Activated CD8-positive, alpha-beta memory T cell treated with anti-CD3 and anti-CD28 coated beads, Interleukin-2, amount 10 ng/mL, durations not matched to agents 7 days and 5 days (primary cell): ENCODE measurements at places on chromosomes 4 and X. TPM values are rescaled to one million over a fixed set of nuclear protein-coding genes. Genes with fewer than 3 reads are reported as not detected.
A peak's percentile ranks its signal among the peaks of the same experiment; 100 is the strongest.

DNA sequence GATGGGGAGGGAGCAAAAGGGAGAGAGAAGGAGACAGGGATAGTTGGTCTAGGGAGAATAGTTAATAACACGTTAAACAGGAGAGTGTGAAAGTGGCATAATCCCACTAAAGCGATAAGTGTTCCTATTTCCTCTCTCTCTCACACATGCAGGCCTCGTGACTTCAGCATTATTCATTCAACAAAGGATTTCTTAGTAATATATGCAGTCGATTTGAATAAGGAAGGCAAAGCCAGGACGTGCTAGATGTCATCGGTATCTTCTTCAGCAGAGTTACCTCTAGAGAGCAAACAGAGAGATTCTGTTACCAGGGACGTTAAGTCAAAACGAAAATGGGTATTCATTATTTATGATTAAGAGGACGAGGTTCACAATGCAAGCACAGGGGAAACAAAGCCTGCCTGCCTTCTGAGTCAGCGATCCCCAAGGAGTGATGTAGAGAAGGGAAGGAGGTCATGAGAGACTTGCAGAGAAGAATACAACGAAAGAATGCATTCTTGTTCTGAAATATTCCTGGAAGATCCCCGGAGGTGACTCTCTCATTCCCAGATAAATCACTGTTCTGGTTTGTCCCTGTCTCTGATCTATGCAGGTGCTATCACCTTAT, 1048.4 kb downstream of the NLGN4X start:
- no peaks in the 10 kb centered on the region for H3K36me3 ChIP-seq
- H3K27me3 ChIP-seq: no peaks in the 10 kb centered on the region
- no peaks in the 10 kb centered on the region for H3K4me1 ChIP-seq
- no peak overlapping the region for H3K27ac ChIP-seq

DNA sequence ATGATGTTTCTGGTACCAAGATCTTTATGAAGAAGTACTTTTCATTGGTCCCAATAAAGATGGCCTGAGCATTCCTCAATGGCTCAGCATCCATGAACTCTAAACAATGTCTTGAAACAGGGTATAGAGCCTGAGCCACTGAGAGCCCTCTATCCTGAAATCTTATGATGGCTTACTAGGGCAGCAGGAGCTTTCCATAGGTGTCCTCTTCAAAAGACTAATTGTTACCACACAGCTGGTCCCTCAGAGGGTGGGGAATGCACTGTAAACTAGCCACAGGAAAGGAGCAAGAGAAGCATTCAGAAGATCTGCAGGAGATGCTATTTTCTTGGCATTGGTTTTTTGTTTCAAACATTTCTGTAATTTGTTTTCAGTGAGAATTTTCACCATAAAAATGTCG, 5.6 kb upstream of the BANK1 start:
- H3K27ac ChIP-seq: no peak overlapping the region
- no peak for DNase-seq
- H3K27me3 ChIP-seq: peaks cover 14% of the 10 kb centered on the region
- H3K36me3 ChIP-seq: peaks cover 2% of the 10 kb centered on the region

DNA sequence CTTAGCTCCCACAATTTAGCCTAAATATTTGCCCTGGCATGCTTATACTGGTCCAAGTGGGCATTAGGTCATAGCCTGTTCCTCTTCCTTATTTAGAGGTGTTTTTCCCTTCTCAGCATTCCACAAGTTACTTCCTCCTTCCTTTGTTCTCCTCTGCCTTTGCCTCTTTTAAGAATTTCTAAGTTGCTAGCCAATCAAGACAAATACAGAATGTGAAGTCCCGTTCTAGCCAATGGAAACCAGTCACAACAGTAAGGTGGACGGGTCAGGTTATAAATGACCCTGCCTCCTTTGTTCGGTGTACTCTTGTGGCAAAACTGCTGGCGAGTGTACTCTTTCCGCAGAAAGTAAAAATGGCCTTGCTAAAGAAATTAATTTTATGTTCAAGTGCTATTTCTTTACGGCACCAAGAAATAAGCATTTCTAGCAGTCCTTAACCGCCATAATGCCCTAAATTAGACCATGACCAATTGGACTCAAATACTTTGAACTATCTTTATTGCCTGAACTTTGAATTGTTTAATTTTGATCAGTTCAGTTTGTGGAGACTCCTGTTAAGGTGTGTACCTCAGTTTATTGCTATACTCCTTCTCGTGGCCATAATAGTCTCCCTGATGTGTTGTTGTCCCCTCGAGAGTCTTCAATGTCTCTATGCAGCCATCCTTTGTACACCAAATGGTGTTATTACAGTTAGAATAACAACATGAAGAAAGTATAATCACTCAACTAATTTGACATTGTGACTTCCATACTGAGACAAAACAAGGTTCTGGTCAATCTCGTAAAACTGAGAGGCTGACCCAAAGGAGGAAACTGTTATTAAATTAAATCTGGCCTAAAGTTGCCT, 1.6 kb upstream of the HADH start:
- DNase-seq: no peak
- no peak overlapping the region for H3K27ac ChIP-seq
- no peaks in the 10 kb centered on the region for H3K27me3 ChIP-seq
- H3K4me3 ChIP-seq: no peak overlapping the region

- no peak for DNase-seq
- no peak overlapping the region for H3K4me3 ChIP-seq
- H3K27me3 ChIP-seq: peaks cover 27% of the 10 kb centered on the region
- no peaks in the 10 kb centered on the region for H3K4me1 ChIP-seq
Measured at GRCh38 chr4:183074288-183074990, 24.6 kb upstream of the WWC2 start.

DNA sequence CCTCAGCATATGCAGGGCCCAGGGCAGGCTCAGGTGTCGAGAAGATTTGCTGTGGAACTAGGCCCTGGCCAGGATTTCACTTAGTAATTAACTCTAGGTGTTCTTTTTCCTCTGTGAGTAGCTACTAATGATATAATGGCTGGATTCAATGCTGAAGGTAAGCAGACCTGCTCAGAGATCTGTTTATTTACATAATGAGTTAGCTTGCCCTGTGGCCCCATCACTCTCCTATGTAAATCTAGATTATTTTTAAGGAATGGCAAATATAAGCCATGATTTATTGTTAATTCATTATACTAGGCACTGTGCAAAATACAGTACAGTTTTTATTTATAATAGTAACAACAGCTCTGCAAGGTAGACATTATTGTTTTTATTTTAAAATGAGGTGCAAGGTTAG, 117.2 kb downstream of the IRF2 start:
- DNase-seq: no peak
- H3K4me3 ChIP-seq: no peak overlapping the region
- peaks cover 24% of the 10 kb centered on the region for H3K4me1 ChIP-seq
- no peak overlapping the region for H3K27ac ChIP-seq

DNA sequence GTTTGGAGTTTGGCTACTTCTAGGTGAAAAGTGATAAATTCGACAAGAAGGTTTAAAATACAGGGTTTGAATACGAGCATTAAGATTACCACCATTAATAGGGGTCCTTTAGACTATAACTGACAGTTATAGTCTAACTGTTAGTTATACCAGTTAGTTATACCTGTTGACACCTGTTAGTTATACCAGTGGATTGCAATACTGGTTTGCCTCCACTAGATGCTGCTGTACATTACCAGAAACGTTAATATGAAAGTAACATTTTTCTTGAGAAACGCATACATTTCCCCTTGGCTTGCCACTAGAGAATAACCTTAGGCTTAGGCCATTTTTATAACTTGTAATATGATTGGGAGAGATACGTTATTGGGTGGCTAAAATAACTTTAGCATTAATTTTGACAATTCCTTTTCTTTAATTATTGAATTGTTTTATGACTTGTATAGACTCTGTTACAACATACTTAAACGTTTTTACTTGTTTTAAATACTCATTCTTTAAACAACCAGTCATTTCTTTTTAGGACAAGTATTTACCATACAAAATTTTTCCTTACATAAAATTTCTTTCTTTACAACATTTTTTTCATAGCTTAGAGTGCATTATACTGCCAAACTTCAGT, 911.2 kb downstream of the FSTL5 start:
- no peak overlapping the region for H3K27ac ChIP-seq
- no peaks in the 10 kb centered on the region for H3K36me3 ChIP-seq
- H3K27me3 ChIP-seq: no peaks in the 10 kb centered on the region
- H3K4me3 ChIP-seq: no peak overlapping the region
- H3K4me1 ChIP-seq: no peaks in the 10 kb centered on the region
- no peak for DNase-seq

DNA sequence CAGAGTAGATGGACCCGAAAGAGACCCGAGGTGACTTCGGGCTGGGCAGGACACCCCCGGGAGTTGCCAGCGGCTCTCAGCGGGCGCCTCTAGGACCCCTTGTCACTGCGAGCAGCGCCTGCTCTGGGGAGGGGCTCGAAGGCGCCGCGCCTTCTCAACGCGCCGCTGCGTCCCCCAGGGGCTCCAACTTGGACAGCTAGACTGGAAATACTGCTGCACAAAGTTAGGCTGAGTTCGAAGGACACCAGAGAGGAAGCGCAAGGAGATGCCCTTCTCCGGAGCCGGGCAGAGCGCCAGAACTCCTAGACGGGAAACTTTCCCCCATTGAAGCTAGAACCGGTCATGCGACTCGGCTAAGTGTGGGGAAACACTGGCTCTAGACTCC, 493 bp upstream of the KCNIP4 start:
- peaks cover 17% of the 10 kb centered on the region for H3K27me3 ChIP-seq
- no peaks in the 10 kb centered on the region for H3K36me3 ChIP-seq
- no peak overlapping the region for H3K27ac ChIP-seq
- H3K4me3 ChIP-seq: no peak overlapping the region
- H3K4me1 ChIP-seq: no peaks in the 10 kb centered on the region

Gene MAGEA2
- total RNA-seq: not detected

GRCh38 chrX:9913146-9913433, 54.1 kb upstream of the CLDN34 start:
- DNase-seq: no peak
- no peaks in the 10 kb centered on the region for H3K36me3 ChIP-seq
- no peak overlapping the region for H3K4me3 ChIP-seq

Gene C4orf50
- 0.82 TPM for total RNA-seq

DNA sequence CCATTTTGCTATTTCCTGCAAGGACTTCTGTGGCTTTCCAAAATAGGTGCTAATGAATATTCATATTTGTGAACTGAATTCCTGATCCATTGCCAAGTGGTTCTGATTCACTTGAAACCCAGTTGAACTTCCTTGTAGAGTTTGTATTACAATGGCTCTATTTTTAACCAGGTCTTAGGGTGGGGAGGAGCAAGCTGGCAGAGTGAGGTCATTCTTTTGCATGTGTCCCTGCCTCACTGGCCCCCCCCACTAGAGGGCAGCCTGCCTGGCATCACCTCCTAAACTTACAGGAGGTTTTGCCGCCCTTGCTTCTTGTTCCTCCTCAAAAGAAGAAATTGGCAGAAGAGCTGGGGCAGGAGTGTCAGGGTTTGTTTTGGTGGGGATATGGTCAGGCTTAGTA, 10.5 kb downstream of the PTTG2 start:
- peaks cover 4% of the 10 kb centered on the region for H3K36me3 ChIP-seq
- no peaks in the 10 kb centered on the region for H3K27me3 ChIP-seq
- DNase-seq: peak; percentile 62
- H3K4me3 ChIP-seq: no peak overlapping the region
- H3K27ac ChIP-seq: no peak overlapping the region

GRCh38 chrX:49876750-49877149, 2.5 kb upstream of the USP27X start:
- no peak overlapping the region for H3K4me3 ChIP-seq
- no peaks in the 10 kb centered on the region for H3K36me3 ChIP-seq
- peaks cover 17% of the 10 kb centered on the region for H3K4me1 ChIP-seq
- no peak for DNase-seq
- H3K27ac ChIP-seq: no peak overlapping the region

- H3K36me3 ChIP-seq: no peaks in the 10 kb centered on the region
- DNase-seq: no peak
- peaks cover 9% of the 10 kb centered on the region for H3K4me1 ChIP-seq
- no peak overlapping the region for H3K27ac ChIP-seq
- H3K27me3 ChIP-seq: no peaks in the 10 kb centered on the region
- H3K4me3 ChIP-seq: no peak overlapping the region
Measured at GRCh38 chrX:40273356-40274050, 175.7 kb upstream of the BCOR start.

GRCh38 chr4:121564840-121565375, 131.9 kb downstream of the ANXA5 start:
- H3K36me3 ChIP-seq: no peaks in the 10 kb centered on the region
- DNase-seq: no peak
- H3K4me1 ChIP-seq: no peaks in the 10 kb centered on the region
- H3K4me3 ChIP-seq: no peak overlapping the region
- H3K27me3 ChIP-seq: peaks cover 53% of the 10 kb centered on the region

DNA sequence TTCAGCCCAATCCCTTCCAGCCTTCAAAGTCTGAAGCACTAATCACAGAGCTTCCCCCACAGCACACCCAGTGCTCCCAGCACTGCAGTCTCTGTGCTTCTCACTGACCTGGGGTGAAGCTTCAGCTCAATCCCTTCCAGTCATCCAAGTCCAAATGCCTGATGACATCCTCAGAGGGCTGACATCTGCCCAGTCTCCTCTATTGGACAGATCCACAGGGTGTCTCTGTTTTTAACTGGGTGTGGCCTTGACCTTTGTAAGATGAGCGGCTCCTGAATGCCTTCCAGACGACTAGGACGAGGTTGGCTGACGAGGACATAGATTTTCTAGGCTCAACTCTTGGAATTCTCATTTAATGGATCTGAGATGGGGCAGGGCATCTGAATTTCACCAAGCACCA, 7.6 kb upstream of the SLC2A9 start:
- H3K4me3 ChIP-seq: no peak overlapping the region
- H3K36me3 ChIP-seq: no peaks in the 10 kb centered on the region
- DNase-seq: no peak

DNA sequence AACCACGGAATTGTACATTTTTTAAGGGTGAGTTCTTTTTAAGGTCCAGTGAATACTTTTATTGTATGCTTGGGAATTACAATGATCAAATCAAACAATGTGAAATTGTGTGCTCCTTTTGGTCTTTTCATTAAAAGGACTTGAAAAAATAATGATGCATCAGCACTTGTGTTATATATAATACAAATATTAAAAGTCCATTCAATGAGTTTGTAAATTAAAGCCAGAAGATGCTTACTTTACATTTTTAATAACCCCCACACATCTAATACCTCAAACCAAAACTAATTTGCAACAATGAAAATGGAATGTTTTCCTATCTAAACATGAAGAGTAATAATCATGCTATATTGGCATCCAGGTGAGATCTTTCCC, 369.8 kb upstream of the LCORL start:
- H3K27me3 ChIP-seq: no peaks in the 10 kb centered on the region
- no peak overlapping the region for H3K4me3 ChIP-seq
- no peak overlapping the region for H3K27ac ChIP-seq
- no peak for DNase-seq

Gene SUPT20HL2
- total RNA-seq: not detected

DNA sequence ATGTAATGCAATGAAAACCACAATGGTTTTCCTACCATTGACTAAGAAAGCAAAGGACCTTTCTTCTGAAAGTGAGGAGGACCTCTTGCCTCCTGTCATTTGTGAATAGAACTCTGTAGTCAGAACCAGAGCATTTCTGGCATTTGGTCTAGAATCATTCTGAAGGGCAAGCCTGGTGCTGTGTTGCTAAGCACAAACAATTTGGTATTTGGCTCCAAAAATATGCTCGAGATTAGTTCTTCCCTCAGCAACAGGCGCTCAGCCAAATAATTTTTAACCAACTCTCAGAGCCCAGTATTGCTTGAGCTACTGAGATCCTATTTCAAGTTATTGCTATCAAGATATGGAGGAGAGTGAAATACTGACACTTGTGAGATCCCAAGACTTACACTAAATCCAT, 71.0 kb downstream of the SNCA start:
- no peaks in the 10 kb centered on the region for H3K36me3 ChIP-seq
- H3K27me3 ChIP-seq: peaks cover 4% of the 10 kb centered on the region
- DNase-seq: no peak
- H3K27ac ChIP-seq: no peak overlapping the region

- peak; percentile 71 for DNase-seq
- H3K27ac ChIP-seq: peak overlapping the region; percentile 42
- H3K36me3 ChIP-seq: peaks cover 20% of the 10 kb centered on the region
Measured at GRCh38 chr4:76993787-76994641, 44.5 kb downstream of the SEPTIN11 start.
